ENCODE measurements at places on chromosomes 1 and 21. TPM values are rescaled to one million over a fixed set of nuclear protein-coding genes. Genes with fewer than 3 reads are reported as not detected.

Gene SMCP
- total RNA-seq, result not detected

DNA sequence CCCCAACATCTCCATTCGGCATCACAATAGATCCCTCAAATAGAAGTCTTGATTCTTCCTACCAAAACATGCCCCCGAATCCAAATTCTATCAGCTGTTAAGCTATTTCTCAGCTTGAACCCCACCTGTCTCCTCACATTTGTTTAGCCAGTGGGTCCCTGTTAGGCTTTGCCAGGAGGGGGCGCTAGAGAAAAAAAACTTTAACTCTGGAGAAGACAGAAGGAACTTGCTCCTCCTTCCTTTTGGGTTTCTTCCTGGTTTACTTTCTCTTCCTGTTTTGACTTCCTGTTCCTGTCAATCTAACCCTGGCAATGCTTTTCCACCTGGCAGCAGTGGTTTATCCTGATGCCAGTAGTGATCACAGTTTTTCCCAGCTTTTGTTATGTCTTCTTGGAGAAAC is 95.6 kb upstream of the KCNK1 start:
- no peak for DNase-seq

DNA sequence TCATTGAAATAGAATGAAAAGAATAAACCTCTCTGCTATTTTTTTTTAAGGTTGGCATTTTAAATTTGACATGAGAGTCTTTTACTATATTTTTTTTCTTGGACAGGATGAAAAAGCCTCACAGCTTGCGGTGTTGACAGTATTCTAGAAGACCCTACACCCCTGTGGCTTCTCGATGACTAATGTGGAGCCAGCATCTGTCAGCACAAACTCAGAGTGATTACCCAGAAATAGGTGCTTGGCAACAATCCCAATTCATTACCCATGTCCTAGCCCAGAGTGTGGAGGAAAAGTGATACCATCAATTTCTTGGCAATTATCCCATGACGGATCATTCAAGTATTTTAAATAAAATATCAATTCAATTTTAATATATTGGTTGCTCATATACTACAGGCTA is 186.8 kb upstream of the MAP1LC3C start:
- DNase-seq, result no peak

GRCh38 chr1:185156288-185156853 is 382 bp downstream of the TRMT1L start:
- no peak for DNase-seq

DNA sequence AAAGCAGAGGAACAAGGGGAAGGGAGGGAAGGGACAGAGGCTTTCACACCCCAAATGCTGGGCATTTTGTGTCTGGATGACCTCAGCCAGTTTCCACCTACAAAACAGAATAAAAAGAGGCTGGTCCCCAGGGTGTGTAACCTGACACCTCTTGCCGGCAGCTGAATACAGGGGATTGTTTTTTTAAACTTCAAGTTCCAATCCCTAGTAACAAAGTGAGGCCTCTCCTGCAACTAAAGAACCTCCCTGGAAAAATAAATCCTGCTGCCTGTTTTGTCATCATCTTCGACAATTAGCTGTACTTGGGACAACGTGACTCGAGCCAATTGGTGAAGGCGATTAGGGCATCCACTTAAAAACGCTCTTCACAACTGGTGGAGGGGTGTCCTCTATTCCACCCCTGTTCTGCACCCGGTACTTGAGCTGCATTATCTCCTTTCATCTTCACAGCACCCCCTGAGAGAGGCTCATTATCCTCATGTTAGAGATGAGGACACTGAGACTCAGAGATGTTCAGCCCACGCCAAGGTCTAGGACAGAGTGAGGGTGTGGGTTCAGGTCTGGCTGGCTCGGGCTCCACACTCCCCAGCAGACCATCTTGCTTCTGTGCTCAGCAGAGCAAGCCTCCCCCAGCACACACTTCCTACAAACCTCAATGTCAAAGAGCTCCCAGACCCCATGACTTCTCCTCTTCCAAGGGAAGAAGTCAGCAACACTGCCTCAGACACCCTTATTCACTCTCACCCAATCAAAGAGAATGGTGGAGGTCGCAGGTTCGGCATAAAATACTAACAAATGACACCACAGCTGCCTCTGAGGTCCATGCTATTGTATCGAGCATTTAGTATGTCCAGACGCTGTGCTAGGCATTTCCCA is 15.2 kb downstream of the ITPKB start:
- DNase-seq, result no peak

DNA sequence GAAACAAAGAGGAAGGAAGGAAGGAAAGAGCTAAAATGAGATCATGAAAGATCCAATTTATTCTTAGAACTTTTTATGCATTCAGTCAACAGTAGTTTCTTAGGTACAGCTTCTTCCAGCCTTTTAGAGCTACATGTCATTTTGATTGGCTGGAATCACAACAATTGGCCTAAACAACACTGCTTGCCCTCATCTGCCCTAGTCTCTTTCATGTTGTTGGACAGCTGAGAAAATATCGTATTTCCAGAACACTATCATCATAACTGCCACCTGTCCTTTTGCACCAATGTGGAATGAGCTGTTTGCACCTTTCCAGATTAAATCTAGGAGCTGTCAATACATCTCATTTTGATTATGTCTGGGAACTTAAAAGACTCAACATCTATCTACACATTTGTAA is 161.7 kb downstream of the TGFBR3 start:
- no peak for DNase-seq

DNA sequence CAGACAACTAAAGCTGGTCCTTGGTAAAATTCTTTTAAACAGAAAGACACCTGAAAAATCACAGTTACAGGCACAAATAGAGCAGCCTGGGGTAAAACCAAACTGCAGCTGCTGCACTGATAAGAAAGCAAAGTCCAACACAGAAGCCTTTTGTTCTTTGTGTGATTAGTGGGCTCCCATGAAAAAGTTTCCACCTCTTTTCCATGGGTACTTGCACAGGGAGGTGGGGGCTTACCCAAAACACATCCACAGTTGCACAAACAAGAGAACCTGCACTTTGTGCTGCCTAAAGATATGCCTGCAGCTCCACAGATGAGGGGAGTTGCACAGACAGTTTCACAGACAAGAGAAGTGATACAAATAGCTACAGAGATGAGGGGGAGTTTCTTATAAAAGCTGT is 106.7 kb upstream of the SLC5A9 start:
- DNase-seq, result no peak

- no peak for DNase-seq
These were observed 208.8 kb downstream of the GIPC2 start for GRCh38 chr1:78254517-78254916.

- DNase-seq, result no peak
These were observed 35.4 kb upstream of the CD1D start for GRCh38 chr1:158145173-158145719.

- DNase-seq, result no peak
These were observed 332.4 kb downstream of the CAMTA1 start for GRCh38 chr1:7117399-7118281.

DNA sequence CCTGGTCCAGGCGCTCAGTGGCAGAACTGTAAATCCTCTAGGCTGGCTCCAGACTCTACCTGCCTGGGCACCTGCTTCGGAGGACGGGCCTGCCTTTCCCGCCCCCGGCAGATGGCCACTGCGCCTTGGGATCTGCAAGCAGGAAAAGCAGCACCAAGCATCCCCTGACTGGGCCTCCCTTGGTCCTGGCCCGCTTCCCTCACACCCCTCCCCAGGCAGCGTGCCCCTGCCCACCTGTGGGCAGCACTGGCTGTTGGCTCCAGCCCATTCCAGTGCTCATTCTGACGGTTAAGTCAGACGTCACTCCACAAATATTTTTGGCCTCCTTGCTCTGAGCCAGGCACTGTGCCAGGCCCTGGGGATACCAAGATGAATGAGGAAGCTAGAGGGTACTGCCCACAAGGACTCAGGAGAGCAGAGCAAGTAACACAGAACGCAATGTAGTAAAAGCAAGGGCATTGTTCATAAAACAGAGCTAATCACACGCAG is 22.0 kb upstream of the BLACAT1 start:
- DNase-seq, result no peak

DNA sequence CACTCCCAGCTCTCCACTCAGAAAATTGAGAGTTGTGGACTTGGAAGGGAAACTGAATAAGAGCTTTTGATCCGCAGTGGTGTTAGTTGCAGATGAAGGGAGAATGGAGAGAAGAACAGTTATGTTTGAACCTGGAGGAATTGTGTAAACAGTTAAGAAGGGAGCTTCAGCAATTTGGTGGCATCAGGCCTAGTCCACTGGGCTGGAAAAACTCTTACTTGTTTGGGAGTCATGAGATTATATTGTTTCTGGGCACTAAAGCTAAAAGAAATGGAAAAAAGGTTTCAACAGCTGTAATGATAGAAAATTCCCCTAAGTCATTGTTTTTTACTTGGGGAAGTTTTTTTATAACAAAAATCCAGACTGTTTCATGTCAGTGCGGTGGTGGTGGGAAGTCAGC is 256.1 kb upstream of the C1orf87 start:
- no peak for DNase-seq

Gene RPTN
- not detected for total RNA-seq

DNA sequence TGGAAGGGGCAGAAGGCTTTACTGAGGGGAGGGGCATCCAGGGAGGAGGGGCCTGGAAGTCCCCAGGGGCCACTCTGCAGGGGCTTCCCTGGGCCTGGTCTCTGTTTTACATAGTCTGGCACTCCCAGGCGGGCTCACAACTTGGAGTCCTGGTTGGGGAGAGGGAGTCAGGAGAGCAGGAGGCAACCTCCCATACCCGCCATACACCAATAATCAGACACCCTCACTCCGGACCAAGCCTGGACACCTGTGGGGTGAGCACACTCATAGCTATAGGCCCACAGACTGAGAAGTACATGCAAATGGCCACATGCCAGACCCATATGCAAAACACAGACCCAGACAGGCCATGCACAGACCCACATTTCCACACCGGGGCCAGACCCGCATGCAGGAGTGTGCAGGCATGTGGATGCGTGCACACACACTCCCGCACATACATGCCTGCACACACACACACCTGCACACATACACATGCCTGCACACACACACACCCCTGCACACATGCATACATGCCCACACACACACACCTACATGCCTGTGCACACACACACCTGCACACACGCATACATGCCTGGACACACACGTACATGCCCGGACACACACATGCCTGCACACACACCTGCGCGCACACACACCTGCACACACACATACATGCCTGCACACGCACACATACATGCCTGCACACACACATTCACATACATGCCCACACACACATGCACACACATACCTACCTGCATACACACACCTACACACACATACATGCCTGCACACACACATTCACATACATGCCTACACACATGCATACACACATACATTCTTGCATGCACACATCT is 89.5 kb upstream of the RUNX3 start:
- DNase-seq, result no peak

DNA sequence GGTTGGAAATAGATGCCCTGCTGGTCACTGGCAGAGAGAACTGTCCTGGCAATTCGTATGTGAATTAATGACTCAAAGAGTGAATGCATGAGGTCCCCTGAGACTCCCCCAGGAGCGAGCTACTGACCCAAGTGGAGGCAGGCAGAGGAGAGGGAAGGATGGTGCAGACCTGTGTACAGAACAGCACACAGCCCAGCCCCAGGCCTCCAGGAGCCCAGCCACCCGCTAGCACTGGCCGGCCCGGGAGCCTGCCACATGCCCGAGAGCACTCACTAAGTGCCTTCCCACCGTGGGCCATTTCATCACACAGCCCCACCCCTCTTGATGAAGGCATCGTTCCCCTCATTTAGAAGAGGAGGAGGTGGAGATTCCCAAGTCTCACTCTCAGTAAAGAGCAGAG is 62.0 kb upstream of the IGSF21 start:
- no peak for DNase-seq

DNA sequence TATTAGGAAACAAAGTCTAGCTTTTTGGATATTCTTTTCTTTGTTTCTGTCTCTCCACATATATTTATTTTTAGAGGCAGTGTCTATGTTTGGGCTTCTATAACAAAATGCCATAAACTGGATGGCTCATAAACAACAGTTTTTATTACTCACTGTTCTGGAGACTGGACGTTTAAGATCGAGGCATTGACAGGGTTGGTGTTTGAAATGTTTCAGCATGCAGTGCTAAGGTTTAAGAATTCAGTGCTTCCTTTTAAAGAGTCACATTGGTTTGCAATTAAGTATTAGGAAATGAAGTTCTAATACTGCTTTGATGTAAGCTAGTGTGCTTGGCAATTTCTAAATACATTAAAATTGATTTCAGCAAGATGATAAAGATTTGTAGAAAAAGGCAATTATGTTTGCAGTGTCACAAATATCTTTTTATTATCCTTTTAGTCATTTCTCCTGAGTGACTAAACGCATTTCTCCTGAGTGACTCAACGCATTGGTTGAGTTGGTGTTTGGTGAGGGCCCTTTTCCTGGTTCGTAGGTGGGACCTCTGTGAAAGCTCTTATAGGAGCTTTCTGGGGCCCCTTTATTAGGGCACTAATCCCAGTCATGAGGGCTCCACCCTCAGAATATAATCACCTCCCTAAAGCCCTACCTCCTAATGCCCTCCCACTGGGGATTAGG is 317.0 kb downstream of the USP25 start:
- DNase-seq, result no peak

Gene NPHS2
- total RNA-seq, result not detected

Gene ARTN
- total RNA-seq, result 2.9 TPM

Gene WDR77
- 57.5 TPM for total RNA-seq

GRCh38 chr1:186799689-186800054 is 29.1 kb upstream of the PLA2G4A start:
- no peak for DNase-seq

GRCh38 chr1:6218375-6219164 is 12.7 kb downstream of the RNF207 start:
- DNase-seq, result no peak

DNA sequence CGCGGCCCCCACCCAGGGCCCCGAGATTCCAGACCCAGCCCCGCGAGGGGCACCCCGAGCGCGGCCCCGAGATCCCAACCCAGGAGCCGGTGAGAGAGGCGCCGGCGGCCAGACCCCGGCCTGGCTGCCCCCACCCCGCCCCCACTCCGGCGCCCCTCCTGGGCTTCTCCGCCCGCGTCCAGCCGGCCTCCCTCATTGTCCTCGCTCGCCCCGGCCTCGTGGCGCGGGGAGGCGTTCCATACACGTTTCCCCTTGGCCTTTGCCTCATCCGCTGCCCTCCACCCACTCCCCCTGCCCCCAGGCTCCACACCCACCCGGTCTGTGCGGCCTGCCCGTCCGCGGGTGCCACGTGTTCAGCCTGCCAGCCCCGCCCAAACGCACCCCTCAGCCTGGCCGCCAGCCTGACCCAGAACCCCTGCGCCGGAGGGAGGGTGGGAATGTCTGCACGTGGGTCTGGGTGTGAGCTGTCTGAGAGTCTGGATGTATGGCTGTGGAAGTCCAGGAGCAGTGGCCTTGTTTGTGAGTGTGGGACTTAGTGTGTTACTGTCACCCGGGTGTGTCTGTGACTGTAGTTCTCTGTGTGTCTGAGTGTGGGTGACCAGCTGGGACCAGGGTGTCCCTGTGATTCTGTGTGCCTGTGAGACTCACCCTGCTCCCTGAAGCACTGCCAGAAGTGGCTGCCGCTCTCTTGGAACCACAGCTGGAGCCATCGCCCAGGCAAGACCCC is 681 bp downstream of the B4GALT2 start:
- no peak for DNase-seq

GRCh38 chr21:39110431-39110830 is 72.8 kb downstream of the PSMG1 start:
- no peak for DNase-seq

Gene TMEM269
- total RNA-seq, result 0.13 TPM
